ENCODE measurements at places on chromosomes 3 and 15. TPM values are rescaled to one million over a fixed set of nuclear protein-coding genes. Genes with fewer than 3 reads are reported as not detected.
A peak's percentile ranks its signal among the peaks of the same experiment; 100 is the strongest.

The KPNA4 gene
- 35.9 TPM for total RNA-seq

DNA sequence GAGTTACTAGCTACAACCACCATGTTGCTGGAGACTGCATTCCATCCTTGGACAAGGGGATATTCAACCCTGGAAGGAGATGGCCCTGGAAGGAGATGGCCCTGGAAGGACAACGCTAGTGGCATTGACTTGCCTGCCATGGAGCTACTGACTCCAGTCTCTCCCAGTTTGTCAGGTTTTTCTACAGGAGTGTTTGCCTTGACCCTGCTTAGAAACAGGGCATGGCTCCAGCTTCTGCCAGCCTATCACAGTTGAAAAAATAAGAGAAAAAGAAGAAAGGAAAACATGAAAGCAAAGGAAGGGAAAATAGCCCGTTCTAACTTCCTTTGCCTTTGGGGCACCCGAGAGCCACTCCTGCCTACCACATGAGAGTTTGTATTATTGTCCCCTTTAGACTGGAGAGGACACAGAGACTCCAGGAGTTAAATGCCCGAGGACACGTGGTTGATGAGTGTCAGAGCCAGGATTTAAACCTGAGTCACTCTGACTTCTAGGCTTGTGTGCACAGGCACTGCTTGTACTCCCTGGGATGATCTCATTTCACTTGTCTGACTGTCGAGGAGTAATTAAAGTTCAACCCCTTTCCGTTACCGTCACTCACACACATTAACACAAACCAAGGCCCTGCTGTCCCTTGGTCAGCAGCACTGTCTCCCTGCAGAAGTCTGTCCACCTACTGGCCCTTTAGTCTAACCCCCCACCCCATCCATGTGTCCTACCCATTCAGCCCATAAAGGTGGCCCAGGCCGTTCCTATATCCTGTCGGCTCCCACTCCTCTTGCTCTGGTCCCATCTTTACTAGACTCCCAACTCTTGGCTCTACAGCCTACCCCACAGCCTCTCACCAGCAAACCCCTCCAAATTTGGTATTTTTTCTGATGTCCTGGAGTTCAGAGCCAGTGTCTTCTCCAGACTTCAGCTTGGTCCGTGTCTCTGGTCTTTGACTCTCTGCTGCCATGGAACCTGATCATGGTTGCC is 46.1 kb downstream of the C2CD4A start:
- no peak for DNase-seq

DNA sequence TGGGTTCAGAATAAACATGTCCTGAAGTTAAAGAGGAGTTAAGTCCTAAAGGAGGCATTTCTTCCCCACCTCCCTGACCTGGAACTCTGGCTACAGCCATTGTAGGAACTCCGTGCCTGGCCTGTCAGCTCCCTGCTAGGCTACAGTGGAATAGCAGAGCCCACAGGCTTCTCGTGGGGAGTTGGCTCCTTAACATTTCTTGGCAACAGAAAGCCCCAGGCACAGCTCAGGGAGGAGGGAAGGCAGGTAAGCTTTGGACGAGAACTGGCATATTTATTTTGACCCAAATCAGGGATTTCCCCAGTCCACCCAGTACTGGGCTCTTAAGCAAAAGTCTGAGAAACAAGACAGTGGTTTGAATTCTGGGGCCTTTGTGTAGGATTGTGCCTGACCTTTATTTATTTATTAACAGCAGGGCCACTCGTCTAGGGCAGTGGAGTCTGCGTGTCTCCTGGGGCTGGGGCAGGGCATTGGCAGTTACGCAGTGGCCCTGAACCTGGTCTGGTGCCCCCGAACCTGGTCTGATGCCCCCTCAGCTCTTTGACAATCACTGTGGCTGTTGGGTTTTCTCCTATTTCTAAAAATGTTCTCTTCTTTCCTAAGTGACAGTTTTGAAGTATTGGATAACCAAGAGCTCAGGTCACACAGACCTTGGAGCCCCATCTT is 7.9 kb upstream of the ISG20 start:
- DNase-seq = no peak

- DNase-seq = no peak
Measured at GRCh38 chr3:184188080-184188479, 2.1 kb downstream of the ABCF3 start.

DNA sequence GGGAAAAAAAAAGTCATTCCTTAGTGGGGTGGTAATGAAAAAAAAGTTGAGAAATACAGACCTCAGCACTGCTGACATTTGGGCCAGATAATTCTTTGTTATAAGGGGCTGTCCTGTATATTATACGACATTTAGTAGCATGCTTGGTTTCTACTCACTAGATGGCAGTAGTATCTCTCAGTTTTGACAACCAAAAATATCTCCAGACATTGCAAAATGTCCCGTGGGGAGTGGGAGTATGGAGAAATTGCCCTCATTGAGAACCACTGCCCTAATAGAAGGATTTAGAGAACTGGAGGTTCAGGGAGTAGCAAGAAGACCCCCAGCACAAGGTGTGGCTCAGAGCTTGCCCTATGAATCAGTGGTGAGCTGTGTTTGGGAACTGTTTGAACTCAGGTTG is 28.6 kb upstream of the TEX264 start:
- DNase-seq = peak; percentile 17

Data from lung (tissue), 17 donors.